ENCODE measurements at places on chromosomes 11 and 22.

DNA sequence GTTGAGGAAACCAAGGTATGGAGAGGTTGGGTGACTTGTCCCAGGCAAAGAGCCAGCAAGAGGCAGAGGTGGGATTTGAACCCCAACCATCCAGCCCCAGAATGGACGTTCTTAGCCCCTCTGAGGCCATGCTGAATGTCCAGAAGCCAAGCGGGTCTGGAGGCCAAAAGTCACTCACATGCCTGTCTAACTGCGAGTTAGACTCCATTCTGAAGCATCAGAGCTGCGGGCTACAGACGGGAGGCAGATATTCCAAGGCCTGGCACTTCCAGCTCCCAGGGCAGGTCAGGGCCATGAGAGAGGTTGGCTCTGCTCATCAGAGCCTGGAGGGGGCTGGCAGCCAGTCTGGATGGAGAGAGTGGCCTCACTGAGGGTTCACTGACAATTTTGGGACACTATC lies 616.5 kb downstream of the BRD1 start:
- no peak for DNase-seq

GRCh38 chr11:57180081-57180561 lies 1.6 kb upstream of the LRRC55 start:
- no peak for DNase-seq

DNA sequence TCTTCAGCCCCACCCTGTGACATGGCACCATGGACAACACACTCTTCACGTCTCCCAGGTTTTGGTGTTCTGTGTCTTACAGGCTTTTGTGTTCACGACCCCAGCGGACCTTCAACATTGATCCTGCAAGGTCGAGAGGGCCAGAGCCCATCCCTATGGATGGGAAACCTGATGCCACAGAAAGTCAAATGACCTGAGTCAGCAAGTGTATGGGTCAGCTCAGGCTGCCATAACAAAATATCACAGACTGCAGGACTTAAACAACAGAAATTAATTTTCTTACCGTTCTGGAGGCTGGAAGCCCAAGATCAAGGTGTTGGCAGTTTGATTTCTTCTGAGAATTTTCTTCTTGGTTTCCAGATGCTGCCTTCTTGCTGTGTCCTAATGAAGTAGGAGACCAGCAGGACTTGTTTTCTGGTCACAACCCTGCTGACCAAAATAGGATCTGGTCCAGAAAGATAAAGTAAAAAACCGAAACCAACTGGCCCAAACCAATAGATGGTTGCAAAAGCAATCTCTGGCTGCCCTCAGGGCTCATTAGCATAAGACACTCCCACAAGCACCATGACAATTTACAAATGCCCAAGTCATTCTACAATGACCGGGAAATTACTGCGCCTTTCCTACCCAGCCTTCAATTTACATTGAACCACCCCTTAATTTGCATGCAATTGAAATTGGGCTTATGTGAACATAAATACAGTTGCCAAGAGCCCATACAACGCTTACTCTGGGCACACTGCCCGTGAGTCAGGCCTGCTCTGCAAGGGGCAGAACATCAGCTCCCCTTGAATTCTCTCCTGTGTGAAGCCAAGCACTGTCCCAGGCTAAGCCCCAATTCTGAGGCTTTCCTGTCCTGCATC lies 113.9 kb downstream of the RPS6KA4 start:
- no peak for DNase-seq

DNA sequence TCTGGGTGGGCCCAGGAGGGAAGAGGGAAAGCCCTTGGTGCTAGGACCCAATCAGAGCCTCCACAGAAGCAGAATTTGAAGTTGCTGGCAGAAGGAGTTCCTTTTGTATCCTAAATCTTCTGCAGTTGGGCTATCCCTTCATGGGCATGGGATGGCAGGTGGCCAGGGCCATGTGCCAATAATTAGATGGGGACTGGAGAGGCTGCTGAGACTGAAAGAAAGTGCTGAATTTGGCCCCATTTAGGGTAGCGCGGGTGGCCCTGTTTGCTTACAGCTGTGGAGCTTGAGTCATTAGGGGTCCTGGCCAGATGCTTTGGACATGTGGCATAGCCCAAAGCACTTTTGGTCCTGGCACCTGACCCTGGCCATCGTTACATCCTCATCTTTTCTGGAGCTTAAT lies 27.1 kb downstream of the PARVA start:
- no peak for DNase-seq

DNA sequence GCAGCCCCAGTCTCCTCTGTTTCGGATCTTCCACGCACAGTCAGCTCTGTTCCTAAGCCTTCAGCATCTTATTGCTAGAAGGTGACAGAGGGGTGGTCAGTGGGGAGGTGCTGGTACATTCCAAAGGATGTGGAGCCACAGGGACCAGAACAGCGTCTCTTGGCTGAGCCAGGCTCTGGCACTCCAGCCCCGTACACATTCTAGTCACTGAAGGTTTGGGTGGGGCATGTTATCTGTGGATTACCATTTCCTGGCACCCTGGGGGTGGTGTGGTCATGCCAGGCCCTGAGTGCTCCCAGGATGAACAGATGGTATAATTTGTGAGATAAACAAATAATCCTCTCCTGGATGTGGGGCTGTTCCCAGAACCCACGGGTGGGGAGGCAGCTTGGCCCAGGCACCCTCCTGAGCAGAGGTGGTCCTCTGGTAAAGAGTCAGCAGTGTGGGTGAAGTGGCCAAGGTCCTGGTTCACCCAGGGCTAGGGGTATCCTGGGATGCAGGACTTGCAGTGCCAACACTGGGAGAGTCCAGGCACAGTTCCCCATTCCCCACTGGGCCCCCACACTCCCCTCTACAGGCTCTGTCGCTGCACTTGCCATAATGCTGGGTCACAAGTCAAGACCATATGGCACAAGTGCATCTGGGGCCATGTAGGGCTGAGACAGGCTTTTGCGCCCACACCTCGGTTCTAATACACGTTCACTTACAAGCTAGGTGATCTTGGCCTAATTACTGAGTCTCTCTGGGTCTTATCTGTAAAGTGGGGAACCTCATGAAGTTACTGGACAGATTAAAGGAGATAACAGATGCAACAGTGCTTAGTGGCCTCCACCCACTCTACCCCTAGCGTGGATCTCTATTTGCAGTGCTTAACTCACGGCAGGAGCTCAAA lies 33.0 kb downstream of the DKK3 start:
- DNase-seq = no peak

GRCh38 chr11:1773131-1773993 lies 9.6 kb upstream of the CTSD start:
- no peak for DNase-seq

- no peak for DNase-seq
These were observed 29.5 kb upstream of the FCHSD2 start for GRCh38 chr11:73171436-73172161.

DNA sequence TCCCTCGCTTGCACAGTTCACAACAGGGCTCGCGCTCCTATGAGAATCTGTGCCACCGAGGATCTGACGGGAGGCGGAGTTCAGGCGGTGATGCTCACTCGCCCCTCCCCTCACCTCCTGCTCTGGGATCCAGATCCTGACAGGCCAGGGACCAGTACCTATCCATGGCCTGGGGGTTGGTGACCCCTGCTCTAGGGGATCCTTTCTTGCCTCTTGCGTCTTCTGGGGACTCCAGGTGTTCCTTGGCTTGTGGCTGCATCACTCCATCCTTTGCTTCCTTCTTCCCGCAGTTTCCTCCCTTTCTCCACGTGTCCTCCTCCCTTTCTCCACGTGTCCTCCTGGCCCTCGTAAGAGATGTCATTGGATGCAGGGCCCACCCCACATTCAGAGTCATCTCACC lies 30.6 kb upstream of the KRTAP5-7 start:
- DNase-seq = no peak

DNA sequence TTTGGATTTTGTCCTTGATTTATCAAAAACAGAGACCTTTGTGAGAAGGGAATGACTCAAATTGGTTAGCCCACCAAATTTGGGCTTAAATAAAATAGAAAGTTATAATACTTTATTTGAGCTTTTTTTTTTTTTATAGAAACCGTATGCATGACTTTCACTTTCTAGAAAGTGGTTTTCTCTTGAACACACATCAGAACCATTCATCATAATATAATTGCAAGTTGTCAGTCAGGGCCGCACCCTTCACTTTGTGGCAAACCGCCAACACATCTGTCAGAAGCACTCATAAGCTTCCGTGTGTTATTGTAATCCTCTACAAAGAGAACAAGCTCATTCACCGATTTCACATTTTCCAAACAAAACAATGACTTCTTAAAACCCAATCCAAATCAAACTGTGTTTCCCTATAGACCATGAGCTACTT lies 76.1 kb downstream of the SOX6 start:
- DNase-seq = no peak

GRCh38 chr22:36344106-36344827 lies 43.5 kb downstream of the MYH9 start:
- no peak for DNase-seq

DNA sequence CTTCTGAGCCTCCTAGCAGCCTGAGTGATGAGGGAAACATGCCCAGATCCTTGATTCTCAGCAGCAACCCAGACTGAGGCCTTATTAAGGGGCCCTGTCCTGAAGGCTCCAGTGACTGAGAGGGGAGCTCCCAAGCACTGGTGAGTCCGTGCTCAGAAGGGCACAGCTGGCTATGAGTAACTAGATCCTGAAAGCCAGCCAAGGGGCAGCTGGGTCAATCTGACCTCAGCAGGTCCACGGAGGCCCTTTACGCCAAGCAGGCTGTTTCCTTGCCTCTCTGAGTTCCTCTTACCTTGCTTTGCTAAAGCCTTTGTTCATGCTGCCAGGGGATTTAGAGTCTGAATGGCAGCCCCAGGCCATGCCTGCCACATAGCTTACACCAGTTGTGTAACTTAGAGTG lies 19.3 kb upstream of the MIEF1 start:
- DNase-seq = no peak
